NCI-H524 (cell line): ENCODE measurements at places on chromosomes 6 and 20.

GRCh38 chr20:62811320-62811719 is 5.5 kb upstream of the COL9A3 start:
- no peak for DNase-seq

DNA sequence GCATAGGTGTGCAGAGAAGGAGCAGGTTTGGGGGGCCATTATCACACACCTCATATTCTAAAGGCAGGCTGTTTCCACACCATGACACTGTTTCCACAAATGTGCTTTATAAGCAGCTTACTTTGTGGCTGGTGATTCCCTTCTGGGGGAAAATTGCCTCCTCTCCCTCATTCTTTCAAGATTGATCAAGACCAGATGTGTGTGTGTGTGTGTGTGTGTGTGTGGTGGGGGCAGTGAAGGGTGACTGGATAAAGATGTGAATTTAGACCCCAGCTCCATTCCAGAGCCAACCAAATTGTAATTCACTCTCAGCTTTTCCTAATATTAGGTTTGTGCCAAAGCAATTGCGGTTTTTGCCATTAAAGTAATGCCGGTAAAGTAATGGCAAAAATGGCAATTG is 45.6 kb downstream of the EDN3 start:
- no peak for DNase-seq

DNA sequence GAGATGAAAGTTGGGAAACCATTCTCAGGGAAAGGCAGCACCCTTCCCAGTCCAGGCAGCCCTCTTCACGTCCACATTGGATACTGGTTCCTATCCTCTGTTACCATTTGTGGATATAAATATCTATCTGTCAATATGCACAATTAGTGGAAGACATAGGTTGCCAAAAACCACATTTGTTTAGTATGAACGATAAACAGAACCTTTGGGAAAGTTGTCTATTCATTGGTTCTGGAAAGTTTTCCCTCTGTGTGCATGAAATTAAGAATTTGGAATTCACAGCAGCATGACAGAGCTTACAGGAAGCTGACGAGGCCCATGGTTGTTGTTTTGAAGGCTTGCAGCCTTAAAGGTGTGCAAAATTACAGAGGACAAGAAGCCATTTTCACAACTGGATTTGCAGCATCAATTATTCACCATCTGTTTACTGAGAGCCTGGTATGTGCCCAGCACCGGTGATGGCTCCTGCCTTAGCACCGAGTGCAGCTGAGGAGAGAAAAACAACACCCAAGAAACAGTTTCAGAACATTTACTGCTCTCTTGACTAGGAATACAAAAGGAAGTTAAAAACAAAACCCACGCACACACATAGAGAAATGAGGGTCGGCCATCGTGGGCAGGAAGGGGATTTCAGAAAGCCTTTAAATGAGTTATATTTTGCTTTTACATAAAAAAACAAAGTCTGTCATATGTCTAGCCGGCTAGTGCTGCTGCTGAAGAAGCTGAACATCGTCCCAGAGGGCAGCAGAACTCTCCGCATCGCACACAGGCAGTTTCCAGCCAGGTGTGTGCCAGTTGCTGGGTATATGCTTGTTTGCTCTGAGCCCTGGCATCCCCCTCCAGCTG is 319.6 kb downstream of the FARS2 start:
- peak; percentile 5 for DNase-seq

DNA sequence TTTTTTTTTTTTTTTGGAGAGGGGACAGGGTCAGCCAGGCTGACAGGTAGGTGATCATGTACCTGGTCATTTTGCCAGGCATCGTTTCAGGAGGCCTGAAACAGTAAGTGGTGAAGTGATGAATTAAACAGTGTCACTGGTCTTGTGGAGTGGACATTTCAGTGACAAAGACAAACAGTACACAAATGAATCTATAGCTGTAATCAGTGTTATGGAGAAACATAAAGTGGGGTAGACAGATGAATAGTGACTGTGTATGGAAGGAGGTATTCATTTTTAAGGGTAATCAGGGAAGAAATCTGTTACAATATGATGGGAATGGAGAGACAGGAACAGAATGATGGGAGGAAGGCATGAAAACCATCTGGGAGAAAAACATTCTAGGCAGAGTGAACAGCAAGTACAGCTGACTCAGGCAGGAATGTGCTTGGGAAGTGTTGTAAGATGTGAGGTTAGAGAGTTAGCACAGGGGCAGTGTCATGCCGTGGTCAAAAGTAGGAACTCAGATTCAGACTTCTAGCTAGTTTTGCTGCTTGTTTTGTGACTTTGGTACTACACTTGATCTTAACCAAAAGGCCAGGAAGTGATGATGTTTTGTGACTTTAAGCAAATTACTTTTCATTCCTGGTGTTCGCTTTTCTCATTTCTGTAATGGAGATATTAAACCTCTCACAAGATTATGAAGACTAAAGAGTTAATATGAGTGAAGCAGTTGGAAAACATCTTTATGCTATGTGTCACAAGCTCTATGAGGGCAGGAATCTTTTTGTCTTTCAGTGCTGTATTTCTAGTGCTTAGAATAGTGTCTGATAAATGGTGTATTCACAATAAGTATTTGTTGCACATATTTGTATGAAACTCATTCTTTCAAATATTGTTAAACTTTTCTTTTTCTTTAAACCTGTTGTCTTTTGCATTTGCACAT is 43.4 kb downstream of the QKI start:
- DNase-seq, result no peak

DNA sequence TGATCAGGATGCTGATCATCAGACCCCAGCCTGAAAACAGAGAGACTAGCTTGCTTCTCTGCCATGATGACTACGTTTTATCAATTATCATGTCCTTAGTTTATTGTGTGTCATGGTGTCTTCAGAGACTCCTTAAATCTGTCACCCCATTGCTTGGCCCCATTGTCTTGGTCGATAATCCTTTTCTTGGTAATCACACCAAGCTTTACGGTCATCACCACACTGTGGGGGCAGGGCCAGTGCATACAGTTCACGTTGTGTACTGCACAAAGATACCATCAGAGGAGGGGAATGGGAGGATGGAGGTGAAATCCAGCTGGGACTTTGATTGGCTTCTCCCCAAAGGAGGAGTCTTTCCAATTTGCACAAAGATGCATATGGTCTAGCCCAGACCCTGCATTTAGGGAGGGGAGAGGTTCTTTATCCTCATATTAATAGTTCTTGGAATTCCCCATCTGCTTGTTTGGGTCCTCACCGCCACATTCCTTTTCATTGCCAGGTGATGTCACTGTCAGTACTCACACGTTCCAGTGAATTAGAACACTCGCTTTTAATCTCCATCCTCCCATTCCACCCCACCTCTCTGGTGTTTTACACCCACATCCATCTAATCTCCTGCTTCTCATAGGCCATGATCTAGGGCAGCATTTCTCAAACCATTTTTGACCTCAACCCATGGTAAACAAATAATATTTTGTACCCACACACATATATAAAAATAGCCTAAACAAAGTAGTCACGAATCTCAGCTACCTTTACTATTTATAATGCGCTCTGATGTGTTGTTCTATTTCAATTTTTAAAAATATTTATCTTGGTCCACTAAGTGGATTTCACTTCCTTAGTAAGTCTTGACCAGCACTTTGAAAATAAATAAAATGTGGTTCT is 5.7 kb downstream of the ETV7 start:
- no peak for DNase-seq
